ENCODE measurements at places on chromosomes 12 and 14.

DNA sequence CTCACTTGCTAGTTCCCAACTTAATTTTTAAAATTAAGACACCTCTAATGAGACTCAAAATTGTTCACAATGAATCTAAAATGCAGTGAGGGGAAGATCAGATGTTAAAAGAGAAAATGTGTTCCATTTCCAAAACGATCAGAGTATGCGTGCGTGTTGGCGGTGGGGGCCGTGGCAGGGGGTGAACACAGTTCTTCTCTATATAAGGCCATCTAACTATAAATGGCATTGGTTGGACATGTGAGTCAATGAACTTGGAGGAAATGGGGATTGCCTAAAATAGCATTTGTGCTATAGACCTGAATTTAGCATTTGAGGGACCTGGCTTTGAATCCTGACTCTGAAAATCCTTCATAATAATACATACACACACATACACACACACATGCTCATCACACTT lies 149.4 kb downstream of the FOXN3 start:
- no peak for DNase-seq

DNA sequence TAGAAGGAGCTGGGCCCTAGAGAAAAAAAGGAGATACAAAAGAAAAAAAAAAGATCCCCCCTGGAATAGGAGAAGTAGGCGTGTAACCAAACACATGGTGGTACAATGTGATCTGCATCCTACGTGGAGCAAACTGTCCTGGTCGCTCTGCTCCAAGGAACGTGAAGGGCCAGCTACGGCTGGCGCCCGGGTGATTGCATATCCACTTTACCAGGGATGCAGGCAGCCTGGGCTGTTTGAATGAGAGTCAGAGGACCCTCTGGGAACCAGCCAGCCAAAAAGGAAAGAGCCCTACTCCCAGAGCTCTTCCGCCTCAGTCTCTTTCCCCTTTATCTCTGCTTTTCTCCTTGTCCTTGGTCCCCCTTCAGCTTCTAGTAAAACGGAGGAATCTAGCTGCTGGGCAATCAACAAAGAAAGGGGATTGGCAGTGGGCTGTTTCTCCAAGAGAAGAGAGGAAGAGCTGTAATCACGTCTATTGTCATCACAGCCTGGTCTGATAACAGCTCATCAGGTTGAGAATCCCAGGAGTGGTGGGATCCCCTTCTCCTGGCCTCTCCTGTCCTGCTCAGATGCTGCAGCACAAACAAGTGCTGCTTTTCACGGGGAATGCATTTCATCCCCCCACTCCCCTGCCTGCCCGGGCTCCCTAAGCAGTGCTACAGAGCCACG lies 156.0 kb downstream of the ADCK1 start:
- DNase-seq: no peak

GRCh38 chr12:32292151-32292550 lies 107.2 kb upstream of the FGD4 start:
- DNase-seq: no peak

GRCh38 chr12:52645120-52645761 lies 6.8 kb downstream of the KRT2 start:
- DNase-seq: no peak

GRCh38 chr14:67413806-67414769 lies 2.1 kb upstream of the PLEK2 start:
- DNase-seq: peak; percentile 67

DNA sequence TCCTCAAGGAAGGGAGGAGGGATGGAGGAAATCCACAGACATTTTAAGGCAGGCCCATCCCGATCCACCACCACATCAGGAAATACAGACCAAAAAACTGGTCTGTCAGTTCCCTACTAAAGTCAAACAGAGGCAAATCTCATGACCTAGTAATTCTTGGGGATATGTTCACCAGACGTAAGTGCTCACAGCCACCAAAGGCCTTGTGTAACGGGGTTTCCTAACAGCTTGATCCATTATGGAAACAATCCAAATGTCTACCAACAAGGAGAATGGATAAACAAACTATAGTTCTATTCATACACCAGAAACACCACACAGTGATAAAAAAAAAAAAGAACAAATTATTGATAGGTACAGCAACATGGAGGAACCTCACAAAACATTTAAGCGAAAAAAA lies 72.9 kb downstream of the PRKAB1 start:
- DNase-seq: no peak

DNA sequence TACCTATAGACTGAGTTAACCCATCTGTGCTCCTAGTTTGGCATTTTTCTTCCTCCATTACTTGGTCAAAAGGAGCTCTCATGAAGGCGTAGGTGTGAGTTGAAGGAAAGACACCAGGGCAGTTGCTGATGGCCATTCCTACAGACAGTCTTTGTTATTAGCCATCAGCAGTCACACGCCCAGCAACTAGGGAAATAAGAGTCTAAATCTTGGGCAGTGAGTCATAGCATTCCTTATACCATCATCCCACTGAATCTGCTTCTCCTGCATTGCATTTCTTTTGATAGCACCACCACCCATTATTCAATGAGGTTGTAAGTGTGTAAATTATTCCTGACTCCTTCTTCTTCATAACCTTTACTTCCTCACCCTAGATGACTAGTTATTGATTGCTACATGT lies 150.9 kb upstream of the IGF1 start:
- DNase-seq: no peak

DNA sequence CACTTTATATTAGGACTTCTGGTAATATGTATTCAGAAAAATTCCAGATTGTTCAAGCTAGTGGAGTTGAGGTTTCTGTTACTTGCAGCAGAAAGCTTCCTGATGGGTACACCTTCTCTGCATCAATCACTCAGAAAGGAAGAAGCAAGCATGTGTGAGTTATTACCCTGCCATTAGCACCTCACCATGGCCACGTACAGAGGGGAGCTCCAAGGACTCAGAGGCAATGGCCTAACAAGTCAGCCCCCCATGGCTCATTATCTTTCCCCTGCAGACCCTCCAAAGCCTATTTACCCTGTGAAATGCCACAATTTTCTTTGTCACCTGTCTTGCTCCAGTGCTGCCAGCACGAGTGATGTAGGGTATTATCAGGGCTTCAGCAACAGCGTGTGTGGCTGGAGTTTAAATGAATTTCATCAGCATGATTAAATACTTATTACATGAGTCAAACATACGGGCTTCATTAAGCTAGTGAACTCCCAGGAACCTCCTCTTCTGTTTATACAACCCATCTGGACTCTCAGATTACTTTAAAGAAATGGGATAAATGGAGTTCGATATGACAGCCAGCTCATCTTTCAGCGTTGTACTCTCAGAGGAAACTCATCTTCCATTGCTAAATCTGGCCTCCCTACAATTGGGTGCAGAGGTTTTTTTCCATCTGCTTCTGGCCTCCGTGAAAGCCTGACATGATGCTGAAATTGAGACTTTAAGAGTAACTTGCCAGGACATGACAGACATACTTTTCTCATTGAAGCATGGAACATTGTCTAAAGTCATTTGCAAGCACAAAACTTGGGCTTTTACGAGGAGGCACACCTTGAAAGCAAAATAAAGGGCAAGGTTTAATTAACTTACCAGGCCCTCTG lies 135.9 kb downstream of the TMEM30B start:
- DNase-seq: peak; percentile 36

GRCh38 chr12:106178562-106178961 lies 39.8 kb upstream of the NUAK1 start:
- DNase-seq: no peak

GRCh38 chr12:78232756-78233155 lies 402.1 kb downstream of the NAV3 start:
- no peak for DNase-seq

GRCh38 chr12:66232263-66232662 lies 43.2 kb downstream of the IRAK3 start:
- no peak for DNase-seq

DNA sequence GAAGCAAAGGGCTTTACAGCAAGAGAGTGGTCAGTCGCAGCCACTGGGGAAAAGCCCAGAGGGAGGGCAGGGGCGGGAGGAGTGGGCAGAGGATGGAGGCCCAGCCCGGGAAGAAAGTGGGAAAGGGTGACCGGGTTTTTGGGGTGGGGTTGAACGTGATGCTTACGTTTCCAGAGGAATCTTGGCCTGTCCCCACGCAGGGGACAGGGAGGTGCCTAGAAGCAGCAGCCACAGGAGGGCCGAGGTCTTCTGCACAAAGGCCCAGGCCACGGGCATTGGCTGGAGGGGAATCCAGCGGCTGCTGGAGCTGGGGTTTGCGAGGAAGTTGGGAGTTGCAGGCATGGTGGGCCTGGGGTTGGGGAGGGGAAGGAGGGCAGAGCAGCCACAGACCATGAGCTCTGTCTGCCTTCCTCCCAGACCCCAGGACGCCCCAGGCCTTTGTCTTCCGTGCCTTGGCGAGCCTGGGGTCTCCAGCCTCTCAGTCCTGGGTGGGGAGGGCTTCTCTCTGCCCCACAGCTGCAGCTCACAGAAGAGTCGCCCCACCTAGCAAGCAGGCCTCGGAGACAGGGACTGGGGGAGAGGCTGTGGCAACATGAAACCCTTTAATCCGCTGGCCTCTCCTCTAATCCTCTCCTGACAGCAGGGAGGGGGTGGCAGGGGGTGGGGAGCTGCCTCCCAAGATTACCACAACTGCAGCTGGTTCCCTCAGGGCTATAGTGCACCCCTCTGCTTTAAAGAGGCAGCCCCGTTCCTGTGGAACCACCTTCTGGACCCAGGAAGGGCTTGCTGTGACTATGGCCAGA lies at the start of gene CACNA2D4:
Gene CACNA2D4 (minus strand): TSS at position 572 of the 803 bp plus-strand sequence. CDS start 179 bp downstream, at position 393.
- no peak for DNase-seq

DNA sequence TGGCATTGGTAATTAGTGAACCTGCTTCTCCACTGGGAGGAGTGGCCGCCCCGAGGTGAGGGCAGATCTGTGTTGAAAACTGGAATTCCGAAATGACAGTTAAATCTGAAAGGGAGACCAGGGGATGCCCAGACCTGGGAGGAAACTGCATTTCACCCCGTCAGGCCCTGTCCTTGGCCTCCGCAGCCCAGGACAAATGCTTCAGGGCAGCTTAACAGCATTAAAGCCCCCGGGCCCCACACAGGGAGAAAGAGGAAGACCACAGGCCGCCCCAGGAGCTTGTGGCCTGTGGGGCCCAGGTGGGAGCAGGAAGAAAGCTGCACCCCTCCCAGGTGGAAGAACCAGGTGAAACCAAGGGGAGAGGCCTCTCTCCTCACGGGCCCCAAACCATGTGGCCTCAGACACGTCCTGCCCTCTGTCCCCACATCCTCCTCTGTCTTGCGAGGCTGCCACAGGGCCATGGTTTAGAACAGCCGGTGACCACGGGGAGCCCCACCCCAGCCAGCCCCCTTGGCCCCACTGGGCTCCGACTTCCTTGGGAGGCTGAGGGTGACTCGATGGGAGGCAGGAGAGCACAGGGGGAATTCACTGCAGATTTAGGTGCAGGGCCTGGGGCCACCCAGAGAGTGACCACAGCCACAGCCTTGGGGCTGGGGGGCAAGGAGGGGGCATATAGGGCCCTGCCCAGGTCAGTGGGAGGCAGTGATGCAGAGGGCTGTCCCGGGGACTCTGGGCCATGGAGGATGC lies 265.4 kb downstream of the ADGRD1 start:
- DNase-seq: no peak

GRCh38 chr12:51401486-51401885 lies 10.3 kb upstream of the GALNT6 start:
- DNase-seq: no peak

DNA sequence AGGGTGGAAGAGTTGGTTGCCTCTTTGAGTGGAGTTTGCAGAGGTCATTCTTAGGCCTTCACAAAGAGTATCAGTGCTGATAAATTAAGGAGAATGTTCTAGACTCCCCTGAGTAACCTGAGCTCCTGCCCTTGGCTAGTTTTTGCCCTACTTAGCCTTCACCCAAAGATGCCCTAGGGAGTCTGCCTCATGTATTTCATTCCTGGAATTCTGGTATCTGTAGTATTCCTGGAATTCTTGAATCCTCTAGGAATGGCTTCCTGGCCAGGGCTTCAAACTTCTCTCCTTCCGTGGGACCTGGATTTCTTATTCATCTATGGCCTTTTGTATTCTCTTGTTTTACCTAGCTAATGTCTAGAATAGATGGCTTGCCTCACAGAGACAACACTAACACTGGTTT lies 701.1 kb downstream of the NOVA1 start:
- no peak for DNase-seq

- DNase-seq: no peak
Measured at GRCh38 chr12:126248871-126249403, 1183.7 kb downstream of the AACS start.

Measured in epithelial cell of prostate (primary cell).